ENCODE measurements at places on chromosomes 5 and 9.

DNA sequence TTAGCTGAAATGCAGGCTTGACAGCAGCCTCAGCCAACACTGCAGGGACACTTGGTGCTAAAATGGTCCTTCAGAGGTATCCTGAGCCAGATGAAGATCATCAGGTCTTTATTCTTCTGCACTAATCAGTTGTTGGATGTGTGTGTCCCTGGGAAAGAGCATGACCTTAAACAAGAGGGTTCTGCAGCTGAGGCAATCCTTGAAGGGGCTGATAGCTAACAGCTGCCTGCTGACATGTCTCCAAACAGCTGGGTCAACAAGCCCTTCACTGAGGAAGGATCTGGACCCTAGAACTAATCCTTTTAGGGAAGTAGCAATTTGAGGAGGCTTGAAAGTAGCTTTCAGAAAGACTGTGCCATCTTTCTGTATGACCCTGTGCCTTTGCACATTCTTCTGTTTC lies 376.3 kb upstream of the ACTBL2 start:
- DNase-seq: no peak

DNA sequence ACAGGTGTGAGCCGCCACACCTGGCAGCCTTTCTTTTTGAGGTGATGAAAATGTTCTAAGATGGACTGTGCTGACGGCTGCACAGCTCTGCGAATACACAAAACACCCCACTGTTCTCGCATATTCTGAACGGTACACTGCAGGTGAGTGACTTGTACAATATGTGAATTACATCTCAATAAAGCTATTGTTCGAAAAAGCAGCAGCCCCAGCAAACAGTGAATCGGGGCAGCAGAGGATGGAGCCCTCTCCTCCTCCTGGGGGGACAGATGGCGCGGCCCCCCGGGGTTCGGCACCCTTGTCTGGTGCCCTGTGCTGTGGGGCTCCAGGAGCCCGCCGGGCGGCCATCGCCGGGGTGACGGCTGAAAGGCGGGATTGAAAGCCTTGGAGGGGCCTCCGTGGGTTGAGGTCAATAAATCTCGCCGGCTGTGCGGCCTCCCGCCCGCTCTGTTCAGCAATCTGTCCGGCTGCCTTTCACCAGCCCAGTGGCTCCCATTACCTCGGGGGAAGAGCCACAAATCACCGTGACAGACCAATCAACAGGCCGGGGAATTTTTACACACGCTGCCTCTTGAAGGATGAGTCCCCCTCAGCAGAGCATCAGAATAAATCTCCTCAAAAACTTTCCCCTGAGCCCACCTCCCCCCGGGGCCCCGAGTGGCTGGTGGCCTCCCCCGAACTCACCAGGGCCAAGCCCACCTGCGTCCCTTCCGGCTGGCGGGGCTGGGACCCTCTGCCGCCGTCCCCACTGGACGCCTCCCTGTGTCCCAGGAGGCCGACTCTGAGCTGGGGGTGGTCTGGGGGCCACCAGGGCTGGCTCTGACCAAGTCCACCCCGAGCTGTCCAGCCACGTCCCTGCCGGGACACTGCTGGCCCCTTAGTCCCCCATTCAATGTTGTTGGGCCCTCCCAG lies 37.8 kb upstream of the TMEM250 start:
- no peak for DNase-seq

- no peak for DNase-seq
These were observed 248.1 kb upstream of the MAP3K1 start for GRCh38 chr5:56567278-56567677.

DNA sequence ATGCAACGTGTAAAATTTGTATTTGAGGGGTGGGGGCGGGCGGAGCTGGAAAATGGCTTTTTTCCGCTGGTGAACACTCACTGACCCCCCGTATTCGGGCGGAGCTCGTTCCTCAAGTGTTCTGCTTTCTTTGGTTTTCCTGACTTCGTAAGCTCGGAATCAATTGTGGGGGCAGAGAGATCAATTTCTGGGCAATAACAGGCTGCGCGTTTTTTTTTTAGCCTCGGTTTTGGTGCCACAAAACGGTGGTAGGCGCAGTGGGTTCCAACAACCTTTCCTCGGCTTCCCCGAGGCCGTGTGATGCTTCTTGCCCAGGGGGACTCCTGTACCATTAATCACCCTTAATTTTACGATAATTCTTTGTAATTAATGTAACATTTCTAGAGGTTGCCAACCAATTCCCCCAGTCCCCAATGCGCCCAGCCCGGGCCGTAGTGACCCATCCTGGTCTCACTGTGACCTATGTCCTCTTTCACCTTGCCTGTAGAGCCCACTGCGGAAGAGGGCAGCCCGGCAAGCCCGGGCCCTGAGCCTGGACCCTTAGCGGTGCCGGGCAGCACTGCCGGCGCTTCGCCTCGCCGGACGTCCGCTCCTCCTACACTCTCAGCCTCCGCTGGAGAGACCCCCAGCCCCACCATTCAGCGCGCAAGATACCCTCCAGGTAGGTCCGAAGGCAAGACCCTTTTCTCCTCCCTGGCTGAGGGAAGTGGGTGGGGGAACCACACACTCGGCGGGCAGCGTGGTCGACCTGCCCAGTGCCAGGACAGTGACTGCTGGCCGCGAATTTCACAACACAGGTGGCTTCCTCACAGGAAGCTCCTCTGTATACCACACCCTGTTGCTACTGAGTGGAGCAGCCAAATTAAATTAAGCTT lies 3.7 kb downstream of the NR4A3 start:
- no peak for DNase-seq

DNA sequence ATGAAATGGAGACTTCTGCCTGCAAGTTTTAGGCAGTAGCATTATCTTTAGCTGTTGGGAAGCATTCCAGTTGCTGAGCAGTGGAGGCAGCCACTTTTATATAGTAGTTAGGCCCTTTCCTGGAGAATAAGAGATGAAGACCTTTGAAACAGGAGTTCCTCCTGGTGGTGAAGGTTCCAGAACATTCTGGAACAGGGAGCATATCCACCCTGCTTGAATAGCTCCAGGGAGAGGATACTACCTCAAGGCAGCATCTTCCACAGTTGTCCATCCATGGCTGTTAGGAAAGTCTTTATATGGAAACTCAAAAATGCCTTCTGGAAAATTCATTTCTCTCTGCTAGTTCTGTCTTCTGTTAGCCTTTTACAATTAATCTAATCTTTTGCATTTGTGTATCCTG lies 3.0 kb downstream of the ASPN start:
- no peak for DNase-seq

GRCh38 chr5:68274847-68275651 lies 59.5 kb downstream of the PIK3R1 start:
- no peak for DNase-seq

DNA sequence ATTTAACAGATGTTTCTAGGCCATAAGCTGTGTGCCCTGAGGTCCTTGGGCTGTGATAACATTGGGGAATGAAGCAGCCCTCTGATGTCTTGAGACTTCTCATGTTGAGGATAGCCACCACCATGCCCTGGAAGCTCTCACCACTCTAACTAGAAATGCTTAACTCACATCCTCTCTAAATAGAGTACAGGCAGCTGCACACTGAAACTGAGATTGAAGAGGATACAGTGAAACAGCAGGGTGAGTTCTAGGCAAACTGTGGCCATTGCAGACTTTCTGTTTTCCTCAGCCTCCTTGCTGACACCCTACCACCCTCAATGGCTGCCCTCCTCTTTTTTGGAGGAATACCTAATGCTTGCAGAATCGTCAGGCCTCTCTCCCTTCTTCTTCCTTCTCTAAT lies 22.4 kb downstream of the UTP15 start:
- no peak for DNase-seq

- no peak for DNase-seq
These were observed 132.5 kb downstream of the GABRB2 start for GRCh38 chr5:161414037-161414436.

DNA sequence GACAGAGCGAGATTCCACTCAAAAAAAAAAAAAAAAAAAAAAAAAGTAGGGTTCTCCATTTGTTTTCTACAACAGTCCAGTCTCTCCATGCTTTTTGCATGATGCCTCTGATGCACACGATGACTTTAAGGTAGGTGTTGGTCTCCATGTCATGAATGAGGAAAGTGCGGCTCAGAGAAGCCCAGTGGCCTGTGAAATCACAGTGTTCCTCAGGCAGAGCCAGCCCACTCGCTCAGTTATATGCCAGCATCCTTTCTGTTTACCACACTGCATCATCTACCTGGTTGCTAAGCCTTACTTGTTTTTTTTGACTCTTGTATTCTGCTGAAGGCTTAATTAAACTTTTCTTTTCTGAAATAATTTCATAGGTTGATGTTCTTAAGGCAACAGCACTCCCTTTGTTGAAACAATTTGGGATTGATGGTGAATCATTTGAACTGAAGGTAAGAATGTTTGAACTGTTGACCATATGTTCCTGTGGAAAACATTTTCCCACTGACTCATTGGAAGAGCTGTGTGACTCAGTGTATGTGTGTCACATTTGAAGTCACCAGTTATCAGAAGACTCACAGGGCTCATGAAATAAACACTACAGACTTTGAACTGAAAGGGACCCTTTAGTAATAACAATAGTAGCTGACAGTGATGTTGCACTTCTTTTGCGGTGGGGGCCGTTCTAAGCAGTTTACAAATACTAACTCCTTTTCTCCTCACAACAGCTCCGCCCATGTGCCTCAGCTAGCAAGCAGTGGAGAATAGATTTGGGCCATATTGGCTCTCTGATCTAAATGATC lies 40.2 kb downstream of the RCL1 start:
- DNase-seq: peak; percentile 36

DNA sequence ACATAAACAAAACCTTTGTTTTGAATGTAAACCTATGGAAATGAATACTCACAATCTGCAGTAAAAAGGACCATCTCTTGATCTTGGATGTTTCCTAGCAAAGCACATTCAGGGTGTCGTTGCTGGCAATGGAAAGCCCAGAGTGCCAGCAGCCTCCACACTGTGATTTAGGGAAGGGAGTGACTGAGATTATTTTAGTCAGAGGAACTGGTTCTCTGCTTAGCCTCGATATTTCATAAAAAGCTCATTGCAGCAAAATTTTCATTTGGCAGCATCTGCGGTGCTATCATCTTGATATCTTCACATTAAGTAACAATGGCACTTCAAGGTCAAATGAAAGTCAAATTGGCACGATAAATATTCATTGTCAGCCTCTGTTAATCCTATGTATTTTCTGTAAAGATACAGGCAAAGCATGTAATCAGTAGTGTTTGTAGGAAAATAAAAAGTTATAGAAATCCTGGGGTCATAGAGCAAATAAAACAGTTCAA lies 116.0 kb downstream of the MACIR start:
- DNase-seq: no peak

- DNase-seq: no peak
These were observed 149.3 kb upstream of the COL5A1 start for GRCh38 chr9:134492281-134492691.

DNA sequence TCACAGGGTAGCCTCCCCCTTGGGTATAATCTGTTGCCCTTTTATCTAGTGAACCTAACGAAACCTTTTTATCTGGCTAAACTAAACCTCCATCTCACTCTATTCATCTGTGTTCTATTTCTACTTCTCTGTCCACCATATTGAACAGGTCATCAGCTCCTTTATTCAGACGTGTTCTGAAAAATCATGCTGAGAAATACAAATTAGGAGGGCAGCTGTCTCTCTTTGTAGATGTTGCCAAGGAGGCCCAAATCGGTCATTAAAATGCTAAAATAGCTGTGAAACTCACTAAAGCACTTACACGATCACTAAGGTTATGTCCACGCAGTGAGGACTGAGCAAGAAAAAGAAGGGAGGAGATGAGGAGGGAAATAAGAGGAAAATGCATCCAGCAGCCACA lies 115.6 kb upstream of the RETREG1 start:
- DNase-seq: no peak

DNA sequence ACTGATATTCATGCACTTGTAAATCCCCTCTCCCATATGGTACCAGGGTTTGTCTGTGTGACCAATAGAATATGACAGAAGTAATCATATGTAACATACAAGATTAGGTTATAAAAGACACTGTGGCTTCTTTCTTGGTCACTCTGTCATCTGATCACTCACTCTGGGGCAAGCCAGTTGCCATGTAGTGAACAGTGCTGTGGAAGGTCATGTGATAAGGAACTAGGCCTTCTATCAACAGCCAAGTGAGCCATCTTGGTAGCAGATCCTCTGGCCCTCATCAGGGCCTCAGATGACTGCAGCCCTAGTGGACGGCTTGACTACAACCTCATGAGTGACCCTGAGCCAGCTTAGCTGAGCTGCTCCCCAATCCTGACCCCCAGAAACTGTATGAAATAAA lies 30.0 kb upstream of the MATR3 start:
- DNase-seq: no peak

DNA sequence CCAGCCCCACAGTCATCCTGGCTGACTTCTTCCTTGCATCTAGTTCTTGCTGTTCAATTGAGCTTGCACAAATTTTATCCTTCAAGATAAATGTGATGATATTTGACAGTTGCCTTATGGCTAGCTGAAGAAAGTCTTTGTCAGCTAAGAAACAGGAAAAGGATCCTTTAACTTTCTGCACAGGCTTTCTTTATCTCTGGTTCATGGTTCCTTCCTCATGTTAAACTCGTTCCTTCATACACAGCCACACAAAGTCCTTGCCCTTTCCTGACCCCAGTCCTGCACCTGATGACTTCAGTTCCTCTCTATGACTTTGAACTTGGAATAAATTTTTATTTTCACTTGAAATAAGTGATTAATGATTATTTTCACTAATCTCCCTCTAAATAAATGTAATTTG lies 132.5 kb upstream of the PRSS3 start:
- no peak for DNase-seq

DNA sequence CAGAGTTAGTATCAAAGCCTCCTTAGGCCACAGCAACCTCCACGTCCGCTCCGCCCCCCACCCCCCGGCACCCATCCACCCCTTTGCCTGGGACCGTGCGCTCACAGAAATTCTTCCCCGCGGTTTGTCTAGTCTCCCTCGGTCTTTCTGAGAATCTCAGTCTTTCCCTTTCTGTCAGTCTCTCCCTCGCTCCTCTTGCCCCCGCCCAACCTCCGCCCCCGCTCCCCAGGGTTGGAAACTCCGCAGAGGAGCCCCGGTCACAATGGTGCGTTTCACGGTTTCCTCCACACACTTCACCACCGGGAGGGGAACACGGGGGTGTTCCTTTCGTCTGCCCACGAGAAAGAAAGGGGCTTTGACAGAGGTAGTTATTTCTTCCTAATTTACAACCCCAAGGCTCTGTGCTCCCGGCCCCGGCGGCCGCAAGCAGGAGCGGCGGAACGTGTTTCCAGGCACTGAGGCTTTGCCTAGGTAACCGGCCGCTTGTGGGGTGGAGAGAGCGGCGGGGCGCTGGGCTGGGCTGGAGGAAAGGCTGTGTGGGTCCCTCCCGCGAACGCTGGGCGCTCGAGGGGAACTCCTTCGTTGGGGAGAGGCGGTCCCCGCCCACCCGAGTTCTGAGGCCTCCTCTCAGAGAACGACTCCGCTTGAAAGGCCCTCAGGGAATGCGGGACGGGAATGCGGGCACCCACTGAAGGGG lies 2.1 kb downstream of the NR4A3 start:
- no peak for DNase-seq

GRCh38 chr5:96975656-96976055 lies 39.8 kb downstream of the LNPEP start:
- no peak for DNase-seq

GRCh38 chr5:58450811-58451629 lies 8.9 kb downstream of the PLK2 start:
- peak; percentile 41 for DNase-seq

- no peak for DNase-seq
These were observed 39.2 kb upstream of the PTPN3 start for GRCh38 chr9:109537288-109537687.

- no peak for DNase-seq
These were observed 2.6 kb downstream of the CLTB start for GRCh38 chr5:176413709-176414191.

All from HT-29 (cell line).